ENCODE measurements at places on chromosomes 7 and 10. TPM values are rescaled to one million over a fixed set of nuclear protein-coding genes. Genes with fewer than 3 reads are reported as not detected.

GRCh38 chr10:69838418-69838817 is 36.7 kb downstream of the COL13A1 start:
- DNase-seq: no peak

GRCh38 chr7:26375726-26376174 is 84.1 kb downstream of the SNX10 start:
- no peak for DNase-seq

GRCh38 chr7:141986923-141987322 is 8.8 kb upstream of the MGAM start:
- DNase-seq: no peak

HTRA1 gene
- 261 TPM for total RNA-seq

NUTM2E gene
- not detected for total RNA-seq

All from aorta (tissue), 5 donors.